ENCODE measurements at places on chromosomes 3 and 15. TPM values are rescaled to one million over a fixed set of nuclear protein-coding genes. Genes with fewer than 3 reads are reported as not detected.

GOLGA6L4 gene
- total RNA-seq: 1.5 TPM

HESX1 gene
- not detected for total RNA-seq

TTC23 gene
- 0.51 TPM for total RNA-seq

SPESP1 gene
- total RNA-seq: not detected

PLIN1 gene
- total RNA-seq: 1.8 TPM

CIB2 gene
- 1.0 TPM for total RNA-seq

GOLGA8T gene
- total RNA-seq: 1.1 TPM

DISP2 gene
- total RNA-seq: 0.08 TPM

CRYGS gene
- 3.1 TPM for total RNA-seq

COPG1 gene
- 103 TPM for total RNA-seq

SLC22A13 gene
- total RNA-seq: 0.62 TPM

BSN gene
- total RNA-seq: 0.14 TPM

EHHADH gene
- total RNA-seq: 1.6 TPM

Data from naive thymus-derived CD4-positive, alpha-beta T cell (primary cell).